ENCODE measurements at places on chromosomes 7 and 10. TPM values are rescaled to one million over a fixed set of nuclear protein-coding genes. Genes with fewer than 3 reads are reported as not detected.

GRCh38 chr7:102721-103120 lies 89.7 kb upstream of the FAM20C start:
- no peaks in the 10 kb centered on the region for H3K27me3 ChIP-seq
- no peak overlapping the region for H3K4me3 ChIP-seq
- no peak overlapping the region for H3K27ac ChIP-seq
- DNase-seq = no peak

- peaks cover 52% of the 10 kb centered on the region for H3K4me1 ChIP-seq
- H3K27me3 ChIP-seq = peaks cover 49% of the 10 kb centered on the region
- peak overlapping the region; percentile 90 for H3K27ac ChIP-seq
- no peaks in the 10 kb centered on the region for H3K36me3 ChIP-seq
Observed at GRCh38 chr7:114085313-114085591, 166.4 kb upstream of the PPP1R3A start.

DNA sequence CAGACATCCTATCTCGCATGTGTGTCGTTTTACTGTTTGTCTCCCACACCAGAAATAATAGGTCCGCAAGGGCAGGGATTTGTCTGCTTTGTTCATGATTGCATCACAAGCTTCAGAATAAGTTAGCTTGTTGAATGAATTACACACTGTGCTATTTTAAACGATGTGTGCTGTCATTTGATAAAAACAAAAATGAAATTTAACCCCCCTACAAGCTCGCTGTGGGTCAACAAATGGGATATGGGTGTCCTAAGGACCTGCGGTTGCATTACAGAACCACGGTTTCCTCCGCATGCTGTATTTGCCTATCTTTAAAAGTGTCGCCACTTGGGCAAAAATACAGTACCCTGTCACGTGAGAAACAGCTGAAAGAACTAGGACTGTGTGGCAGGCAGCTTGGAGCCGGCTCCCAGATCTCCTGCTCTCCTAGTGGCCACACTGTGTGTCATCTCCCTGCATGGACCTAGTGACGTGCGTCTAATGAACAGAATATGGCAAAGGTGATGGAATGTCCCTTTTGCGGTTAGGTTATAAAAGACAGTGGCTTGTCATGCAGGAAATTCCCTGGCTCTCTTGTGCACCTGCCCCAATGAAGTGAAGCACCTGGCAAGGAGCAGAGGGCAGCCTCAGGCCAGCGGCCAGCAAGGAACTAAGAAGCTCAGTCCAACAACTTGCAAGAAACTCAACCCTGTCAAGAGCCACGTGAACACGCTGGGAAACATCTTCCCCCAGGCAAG lies 32.9 kb upstream of the CRYGN start:
- no peak overlapping the region for H3K27ac ChIP-seq
- H3K36me3 ChIP-seq = peaks cover 64% of the 10 kb centered on the region
- no peaks in the 10 kb centered on the region for H3K27me3 ChIP-seq
- no peak overlapping the region for H3K4me3 ChIP-seq
- DNase-seq = no peak

- H3K27ac ChIP-seq = no peak overlapping the region
- no peaks in the 10 kb centered on the region for H3K27me3 ChIP-seq
Observed at GRCh38 chr7:34277016-34277802, 371.9 kb downstream of the BMPER start.

DNA sequence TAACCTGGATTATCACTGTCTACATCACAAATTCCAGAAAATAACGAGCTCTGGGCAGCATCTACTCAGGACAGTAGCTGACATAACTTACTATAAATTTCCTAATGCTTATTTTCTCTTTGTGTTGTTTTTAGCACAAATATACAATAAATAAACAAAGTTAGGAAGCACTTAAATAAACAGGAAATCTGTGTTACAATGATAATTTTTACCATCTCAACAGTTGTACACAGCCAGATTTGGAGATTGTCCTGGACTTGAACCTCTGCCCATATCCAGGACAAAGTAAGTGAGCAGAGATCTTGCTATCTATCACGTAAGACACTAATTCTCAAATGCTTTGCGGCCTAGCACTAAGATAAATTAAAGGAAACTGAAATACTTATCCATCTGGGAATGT lies 48.7 kb downstream of the TSPAN12 start:
- peaks cover 2% of the 10 kb centered on the region for H3K4me1 ChIP-seq
- no peaks in the 10 kb centered on the region for H3K36me3 ChIP-seq
- DNase-seq = no peak
- H3K27ac ChIP-seq = no peak overlapping the region

GRCh38 chr10:96235326-96236089 lies 35.9 kb downstream of the BLNK start:
- no peak overlapping the region for H3K27ac ChIP-seq
- DNase-seq = no peak
- H3K36me3 ChIP-seq = no peaks in the 10 kb centered on the region

DNA sequence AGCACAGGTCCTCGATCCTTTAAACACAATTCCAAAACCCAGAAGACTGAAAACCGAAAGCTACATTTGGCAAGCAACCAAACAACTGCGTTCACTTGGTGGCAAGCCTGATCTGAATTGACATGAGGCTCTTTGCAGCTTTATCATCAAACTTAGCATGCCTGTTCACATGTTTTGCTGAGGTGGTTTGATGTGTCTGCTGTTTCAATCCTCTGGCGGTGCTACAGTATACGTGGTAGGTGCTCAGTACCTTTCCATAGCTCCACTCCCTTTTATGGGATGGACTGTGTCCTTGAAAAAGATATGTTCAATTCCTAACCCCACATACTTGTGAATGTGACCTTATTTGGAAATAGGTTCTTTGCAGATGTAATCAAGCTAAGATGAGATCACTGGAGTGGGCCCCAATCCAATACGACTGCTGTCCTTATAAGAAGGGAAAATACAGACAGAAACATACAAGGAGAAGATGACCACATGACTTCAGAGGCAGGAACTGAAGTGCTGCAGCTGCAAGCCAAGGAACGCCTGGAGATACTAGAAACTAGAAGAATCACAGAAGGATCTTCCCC lies 33.4 kb downstream of the CCDC6 start:
- no peak for DNase-seq
- no peaks in the 10 kb centered on the region for H3K36me3 ChIP-seq
- peak overlapping the region; percentile 59 for H3K27ac ChIP-seq
- H3K27me3 ChIP-seq = no peaks in the 10 kb centered on the region
- no peak overlapping the region for H3K4me3 ChIP-seq

GRCh38 chr7:121447243-121447910 lies 51.3 kb upstream of the FAM3C start:
- H3K27ac ChIP-seq = peak overlapping the region; percentile 42
- DNase-seq = no peak
- no peak overlapping the region for H3K4me3 ChIP-seq
- H3K36me3 ChIP-seq = no peaks in the 10 kb centered on the region

DNA sequence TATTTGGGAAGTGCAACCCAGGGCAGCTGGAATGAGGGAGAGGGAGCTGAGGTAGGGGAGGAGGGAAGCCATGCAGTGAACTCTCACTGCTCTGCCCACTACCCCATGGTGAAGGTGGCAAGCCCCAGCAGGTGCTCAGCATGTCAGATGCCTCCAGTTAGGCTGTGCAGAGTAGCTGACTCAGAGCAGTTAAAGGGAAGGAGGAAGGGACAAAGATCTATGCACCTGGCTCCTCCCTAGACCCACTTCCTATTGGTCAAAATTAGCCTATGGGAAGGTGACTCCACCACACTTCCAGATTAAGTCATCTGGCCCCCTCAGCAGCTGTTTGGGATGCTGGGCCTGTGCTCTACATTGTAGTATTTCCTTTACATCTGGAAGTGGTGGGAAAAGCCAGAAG lies 125.7 kb upstream of the MTPN start:
- H3K4me1 ChIP-seq = no peaks in the 10 kb centered on the region
- no peaks in the 10 kb centered on the region for H3K27me3 ChIP-seq
- no peak overlapping the region for H3K27ac ChIP-seq
- H3K4me3 ChIP-seq = no peak overlapping the region
- no peak for DNase-seq
- no peaks in the 10 kb centered on the region for H3K36me3 ChIP-seq

- H3K27ac ChIP-seq = no peak overlapping the region
- no peaks in the 10 kb centered on the region for H3K36me3 ChIP-seq
- no peak overlapping the region for H3K4me3 ChIP-seq
- peaks cover 9% of the 10 kb centered on the region for H3K4me1 ChIP-seq
- DNase-seq = no peak
Observed at GRCh38 chr7:92916770-92917224, 80.4 kb upstream of the CDK6 start.

DNA sequence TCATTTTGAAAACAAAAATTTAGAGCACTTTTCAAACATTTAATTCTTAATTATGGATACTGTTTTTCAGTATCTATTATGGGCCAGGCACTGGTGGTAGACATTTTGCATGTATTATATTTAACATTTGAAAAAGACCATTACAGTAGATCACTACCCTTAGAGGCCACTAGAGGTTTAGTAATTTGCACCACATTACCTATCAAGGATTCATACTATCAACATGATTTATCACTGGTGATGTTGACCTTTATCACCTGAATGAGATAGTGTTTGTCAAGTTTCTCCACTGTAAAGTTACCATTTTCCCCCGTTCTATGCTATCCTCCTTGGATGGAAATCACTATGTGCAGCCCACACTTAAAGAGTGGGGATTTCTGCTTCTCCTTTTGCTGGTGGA lies 4.4 kb upstream of the SNX13 start:
- H3K36me3 ChIP-seq = no peaks in the 10 kb centered on the region
- no peak overlapping the region for H3K4me3 ChIP-seq
- DNase-seq = no peak
- H3K4me1 ChIP-seq = peaks cover 16% of the 10 kb centered on the region
- no peaks in the 10 kb centered on the region for H3K27me3 ChIP-seq

Gene CFAP43
- total RNA-seq = 1.5 TPM

Gene MTURN
- total RNA-seq = 103 TPM

Gene SPACDR
- total RNA-seq = 0.53 TPM

Data from suprapubic skin (tissue), 4 donors.